ENCODE measurements at places on chromosomes 5 and 9.

DNA sequence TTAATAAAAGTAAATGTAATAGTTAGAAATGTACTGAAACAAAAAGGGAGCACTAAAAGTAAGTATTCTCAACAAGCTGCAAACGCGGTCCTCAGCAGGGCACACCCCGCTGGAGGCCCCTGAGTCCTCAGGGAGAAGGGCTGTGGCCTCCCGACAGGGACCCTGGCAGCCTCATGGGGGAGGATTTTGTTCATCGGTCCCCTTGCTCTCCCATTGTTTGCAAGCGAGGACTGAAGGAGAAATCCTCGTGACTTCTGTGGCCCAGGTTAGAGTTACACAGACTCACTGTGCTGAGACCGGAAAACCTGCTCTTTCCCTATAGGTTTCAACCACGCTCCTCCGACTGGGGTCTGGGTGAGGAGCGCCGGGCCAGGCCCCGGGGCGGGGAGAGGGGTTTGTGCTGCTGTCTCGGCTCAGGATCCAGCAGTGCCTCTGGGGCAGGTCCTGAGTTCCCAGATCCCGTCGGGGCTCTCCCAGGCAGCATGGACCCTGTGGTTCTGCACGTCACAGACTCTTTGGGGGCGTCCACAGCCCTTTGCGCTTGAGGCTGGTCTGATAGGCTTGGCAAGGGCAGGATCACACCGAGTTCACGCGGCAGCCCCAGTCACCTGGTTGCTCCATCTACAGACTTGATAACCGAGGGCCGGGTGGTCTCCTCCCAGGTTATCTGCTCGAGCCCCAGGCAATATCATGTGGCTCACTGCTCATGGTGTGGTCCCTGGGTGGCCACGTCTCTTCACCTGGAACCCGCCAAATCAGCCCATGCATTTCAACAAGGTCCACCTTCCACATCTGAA lies 38.8 kb downstream of the MRPL36 start:
- no peak for DNase-seq

- no peak for DNase-seq
These were observed 3.7 kb downstream of the PRDM6 start for GRCh38 chr5:123092696-123093095.

GRCh38 chr5:90830058-90830457 lies 271.5 kb downstream of the ADGRV1 start:
- DNase-seq = no peak

- no peak for DNase-seq
These were observed 207.0 kb upstream of the MAP3K1 start for GRCh38 chr5:56608217-56608925.

- DNase-seq = no peak
These were observed 215.2 kb downstream of the COMMD10 start for GRCh38 chr5:116299746-116300640.
